ENCODE measurements at places on chromosomes 3 and 15.

DNA sequence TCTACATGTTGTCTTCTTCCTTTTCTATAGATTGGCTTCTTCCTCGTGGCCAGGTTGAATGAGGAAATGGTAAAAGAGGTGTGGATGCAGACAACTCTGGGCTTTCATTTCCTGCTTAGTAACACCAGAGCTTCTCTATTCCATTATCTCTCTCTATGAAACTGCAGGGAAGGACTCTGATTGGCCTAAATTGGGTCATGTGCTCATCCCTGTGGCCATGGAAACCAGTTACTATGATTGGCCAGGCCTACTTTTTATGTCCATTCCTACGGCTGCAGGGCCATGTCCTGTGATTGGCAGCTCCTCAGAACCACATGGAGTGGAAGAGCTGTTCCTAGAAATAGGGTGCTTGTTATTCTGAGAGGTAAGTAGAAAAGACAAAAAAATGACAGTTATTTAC lies 486.9 kb upstream of the ADAMTS9 start:
- DNase-seq, result no peak

- no peak for DNase-seq
These were observed 346.9 kb upstream of the CDIN1 start for GRCh38 chr15:36232491-36232890.

GRCh38 chr15:47876986-47877385 lies 159.7 kb downstream of the SEMA6D start:
- DNase-seq, result no peak

DNA sequence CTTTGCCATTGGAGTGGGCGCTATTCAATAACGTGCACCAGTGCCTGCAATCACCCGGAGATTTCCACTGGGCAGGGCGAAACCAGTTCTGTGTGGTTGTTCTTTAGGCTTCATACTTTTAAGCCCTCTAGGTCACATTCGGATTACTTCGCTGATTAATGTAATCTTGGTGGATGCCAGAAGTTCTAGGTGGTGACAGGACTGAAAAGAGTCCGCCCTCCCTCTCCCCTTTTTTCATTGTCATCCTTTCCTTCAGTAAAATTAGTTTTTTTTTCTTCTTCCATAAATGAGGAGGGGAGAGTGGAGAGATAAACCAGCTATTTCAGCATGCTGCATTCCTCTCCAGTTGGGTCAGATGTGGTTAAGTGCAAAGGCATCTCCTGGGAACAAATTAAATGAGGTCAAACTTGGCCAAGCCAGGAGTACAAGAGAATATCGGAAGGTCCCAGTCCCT lies 2.3 kb upstream of the SLC2A2 start:
- DNase-seq, result peak; percentile 43

- no peak for DNase-seq
These were observed 106.8 kb downstream of the IGF1R start for GRCh38 chr15:98755138-98755537.

- DNase-seq, result no peak
These were observed 154.4 kb downstream of the OXSM start for GRCh38 chr3:25944329-25944728.

DNA sequence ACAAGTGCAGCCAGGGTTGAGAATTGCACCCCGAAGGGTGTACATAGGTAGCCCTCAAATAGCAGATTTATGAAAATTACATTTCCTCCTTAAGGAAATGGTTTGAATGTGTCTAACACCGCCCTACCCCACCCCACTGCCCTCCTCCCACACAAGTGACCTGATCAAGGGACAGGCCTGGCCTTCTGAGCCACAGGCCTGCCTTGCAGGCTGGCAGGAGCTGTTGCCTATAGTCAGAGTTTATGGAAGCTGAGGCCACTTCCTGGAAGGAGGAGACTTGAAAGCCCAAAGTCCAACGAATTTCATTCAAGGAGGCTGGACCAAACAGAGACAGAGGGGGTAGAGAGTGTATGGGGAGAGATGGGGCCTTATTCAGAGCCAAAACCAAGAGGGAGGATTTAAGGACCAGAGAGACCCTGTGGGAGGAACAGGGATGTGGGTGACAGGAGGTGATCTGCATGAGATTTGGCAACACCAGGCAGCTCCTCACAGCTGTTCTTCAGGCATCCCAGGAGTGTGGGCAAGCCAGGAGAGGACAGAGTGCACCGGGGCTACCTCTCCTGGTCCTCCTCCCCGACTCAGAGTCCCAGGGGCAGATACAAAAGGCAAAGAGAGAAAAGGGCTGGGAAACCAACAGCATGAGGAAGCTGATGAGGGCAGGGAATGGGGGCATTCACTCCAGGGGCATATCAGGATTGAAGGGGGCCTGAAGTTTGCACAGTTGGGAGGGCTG lies 100.4 kb upstream of the HES1 start:
- DNase-seq, result no peak

DNA sequence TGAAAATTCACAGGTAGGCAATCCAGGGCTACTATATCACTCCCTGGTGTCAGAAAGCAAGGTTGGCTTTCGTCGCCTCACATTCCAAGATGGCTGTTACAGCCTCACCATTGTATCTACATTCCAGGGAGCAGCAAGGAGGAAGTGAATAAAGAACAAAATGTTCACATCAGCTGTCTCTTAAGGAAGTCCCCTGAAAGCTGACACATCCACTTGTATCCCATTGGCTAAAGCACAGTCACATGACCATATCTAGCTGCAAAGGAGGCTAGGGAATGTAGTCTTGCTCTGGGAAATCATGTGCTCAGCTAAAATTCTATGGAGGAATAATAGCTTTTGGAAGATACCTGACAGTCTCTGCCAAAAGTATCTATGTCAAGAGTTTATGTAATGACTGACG lies 12.8 kb upstream of the GATA2 start:
- DNase-seq, result no peak

- DNase-seq, result no peak
These were observed 53.9 kb upstream of the KLF13 start for GRCh38 chr15:31272558-31273257.

DNA sequence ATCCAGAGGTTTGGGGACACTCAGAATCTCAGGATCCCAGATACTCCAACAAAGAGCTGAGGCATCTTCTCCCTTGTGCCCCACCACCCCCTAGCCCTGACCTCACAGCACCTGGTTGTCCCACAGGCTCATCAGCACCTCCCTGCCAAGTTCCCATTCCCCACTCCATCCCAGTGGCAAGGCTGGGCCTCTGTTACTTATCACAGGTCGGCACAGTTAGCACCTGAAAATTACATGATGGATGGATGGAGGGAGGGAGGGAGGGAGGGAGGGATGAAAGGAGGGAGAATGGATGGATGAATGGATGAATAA lies 12.8 kb downstream of the MYL3 start:
- no peak for DNase-seq

GRCh38 chr3:179933914-179934313 lies 102.8 kb downstream of the PEX5L start:
- DNase-seq, result no peak

DNA sequence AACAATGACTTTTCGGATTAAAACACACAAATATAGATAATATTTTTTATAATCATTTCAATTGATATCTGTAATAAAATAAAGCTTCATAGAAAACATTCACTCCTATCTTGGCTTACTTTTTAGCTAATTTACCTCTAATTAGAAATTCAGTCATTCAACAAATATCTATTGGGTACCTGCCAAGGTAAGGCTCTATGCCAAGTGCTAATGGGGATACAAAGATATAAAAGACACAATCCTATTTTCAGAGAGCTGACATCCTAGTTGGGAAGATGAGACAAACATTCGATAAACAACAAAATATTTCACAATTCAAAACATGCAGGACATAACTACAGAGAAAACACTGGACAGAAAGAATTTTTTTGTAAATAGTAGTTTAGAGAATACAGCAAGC lies 63.3 kb downstream of the ULK4 start:
- no peak for DNase-seq

DNA sequence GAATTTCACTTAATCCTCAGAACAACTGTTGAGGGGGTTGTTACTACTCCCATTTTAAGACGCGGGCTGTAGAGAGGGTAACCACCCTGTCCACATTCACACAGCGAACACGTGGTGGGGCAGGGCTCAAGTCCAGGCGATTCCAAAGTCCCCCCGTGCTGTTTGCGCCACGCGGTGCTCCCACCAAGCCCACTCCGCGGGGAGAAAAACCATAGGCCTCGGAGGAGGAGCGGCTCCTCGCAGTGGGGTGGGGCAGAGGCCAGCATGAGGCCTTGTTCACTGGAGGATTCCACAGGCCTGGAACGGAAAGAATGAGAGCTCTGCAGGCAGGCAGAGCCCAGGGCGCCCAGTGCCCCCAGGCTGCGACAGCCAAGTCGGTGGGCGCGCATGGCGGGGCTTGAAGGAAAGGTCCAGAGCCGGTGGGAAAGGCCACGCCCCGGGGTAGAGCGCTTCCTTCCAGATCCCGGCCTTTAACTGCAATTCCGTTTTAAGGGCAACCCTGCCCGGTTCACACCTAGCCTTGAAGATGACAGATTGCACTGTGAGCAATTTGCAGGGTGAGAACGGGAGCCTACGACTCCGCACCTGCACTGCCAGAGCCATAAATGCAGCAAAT lies 161.8 kb upstream of the TBL1XR1 start:
- peak; percentile 65 for DNase-seq

DNA sequence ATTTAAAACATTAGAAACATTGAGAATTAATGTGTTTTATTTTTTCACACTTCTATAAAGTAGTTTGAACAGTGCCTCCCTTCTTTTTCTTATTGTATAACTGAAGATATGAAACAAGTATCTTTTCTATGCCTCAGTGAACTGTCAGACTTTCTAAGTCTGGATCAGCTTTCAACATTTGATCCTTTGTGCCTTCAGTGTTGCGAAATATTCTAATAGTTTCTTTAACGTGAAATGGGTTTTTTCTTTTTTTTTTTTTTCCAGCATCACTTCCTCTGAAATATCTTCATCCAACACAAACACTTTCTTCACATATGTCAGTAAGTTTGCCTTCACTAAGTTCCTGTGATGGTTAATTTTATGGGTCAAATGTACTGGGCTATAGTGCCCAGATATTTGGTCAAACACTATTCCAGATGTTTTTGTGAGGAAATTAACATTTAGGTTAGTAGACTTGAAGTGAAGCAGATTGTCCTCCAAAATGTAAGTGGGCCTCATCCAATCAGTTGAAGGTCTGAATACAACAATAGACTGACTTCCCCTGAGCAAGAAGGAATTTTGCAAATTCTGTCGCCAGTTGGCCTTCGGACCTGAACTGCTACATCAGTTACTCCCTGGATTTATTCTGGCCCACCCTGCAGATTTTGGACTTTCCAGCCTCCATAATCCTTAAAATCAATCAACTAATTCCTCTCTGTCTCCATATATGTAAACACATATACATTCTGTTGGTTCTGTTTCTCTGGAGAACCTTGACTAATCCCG lies 6.4 kb upstream of the CPOX start:
- DNase-seq, result no peak

DNA sequence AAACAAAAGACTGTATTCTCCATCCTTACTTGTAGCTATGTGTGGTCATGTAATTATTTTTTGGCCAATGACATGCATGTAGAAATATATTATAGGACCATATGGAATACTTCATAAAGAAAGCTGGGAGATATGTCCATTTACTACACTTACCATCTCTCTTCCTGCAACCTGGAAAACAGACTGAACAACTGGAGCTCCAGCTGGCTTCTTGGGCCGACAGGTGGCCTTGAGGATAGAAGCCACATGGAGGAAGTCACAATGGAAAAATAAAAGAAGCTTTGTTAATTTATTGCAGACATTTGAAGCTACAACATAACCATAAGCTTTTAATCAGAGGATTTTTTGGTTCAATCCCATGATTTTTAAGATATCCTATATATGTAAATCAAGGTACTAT lies 167.9 kb upstream of the CBLB start:
- DNase-seq, result no peak

DNA sequence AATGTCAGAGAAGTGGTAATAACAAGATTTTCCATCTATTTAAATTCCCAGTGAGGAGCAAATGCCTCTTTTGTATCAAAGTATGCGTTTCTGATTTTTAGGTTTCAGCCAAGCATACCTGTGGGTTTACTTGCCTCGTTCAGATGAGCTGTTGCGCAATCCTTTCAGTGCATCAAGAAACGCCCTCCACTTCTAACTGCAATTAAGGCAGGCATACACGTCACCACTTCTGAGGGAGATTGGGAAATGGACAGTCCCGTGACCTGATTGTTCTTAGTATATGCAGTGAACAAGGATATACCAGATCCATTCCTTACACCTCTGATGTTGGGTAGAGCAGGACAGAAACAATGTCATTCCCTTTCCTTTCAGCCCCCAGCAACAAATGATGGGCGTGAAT lies 219.0 kb downstream of the ITPR1 start:
- DNase-seq, result peak; percentile 91

DNA sequence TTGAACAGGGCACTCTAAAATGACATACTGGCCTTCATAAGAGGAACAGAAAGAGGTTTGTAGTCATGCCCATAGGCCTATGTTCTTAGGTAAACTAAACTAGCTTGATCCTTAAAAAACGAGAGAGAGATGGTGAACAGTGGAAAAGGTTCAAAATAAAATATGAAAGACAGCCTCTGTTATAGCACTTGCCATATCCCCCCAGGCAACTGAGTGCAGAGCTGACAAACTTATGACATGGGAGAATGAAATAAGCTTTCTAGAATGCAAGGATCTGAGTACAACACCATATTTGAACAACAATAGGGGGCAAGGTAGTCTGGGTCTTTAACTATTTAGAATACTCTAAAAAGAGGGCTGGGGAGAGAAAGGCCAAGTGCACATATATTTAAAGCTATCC lies 700.6 kb upstream of the CFAP20DC start:
- no peak for DNase-seq

- DNase-seq, result peak; percentile 1
These were observed 136.4 kb upstream of the NDN start for GRCh38 chr15:23823508-23823907.

- no peak for DNase-seq
These were observed 154.6 kb downstream of the EEFSEC start for GRCh38 chr3:128307781-128308469.

- no peak for DNase-seq
These were observed 15.6 kb downstream of the SENP5 start for GRCh38 chr3:196883361-196883760.

DNA sequence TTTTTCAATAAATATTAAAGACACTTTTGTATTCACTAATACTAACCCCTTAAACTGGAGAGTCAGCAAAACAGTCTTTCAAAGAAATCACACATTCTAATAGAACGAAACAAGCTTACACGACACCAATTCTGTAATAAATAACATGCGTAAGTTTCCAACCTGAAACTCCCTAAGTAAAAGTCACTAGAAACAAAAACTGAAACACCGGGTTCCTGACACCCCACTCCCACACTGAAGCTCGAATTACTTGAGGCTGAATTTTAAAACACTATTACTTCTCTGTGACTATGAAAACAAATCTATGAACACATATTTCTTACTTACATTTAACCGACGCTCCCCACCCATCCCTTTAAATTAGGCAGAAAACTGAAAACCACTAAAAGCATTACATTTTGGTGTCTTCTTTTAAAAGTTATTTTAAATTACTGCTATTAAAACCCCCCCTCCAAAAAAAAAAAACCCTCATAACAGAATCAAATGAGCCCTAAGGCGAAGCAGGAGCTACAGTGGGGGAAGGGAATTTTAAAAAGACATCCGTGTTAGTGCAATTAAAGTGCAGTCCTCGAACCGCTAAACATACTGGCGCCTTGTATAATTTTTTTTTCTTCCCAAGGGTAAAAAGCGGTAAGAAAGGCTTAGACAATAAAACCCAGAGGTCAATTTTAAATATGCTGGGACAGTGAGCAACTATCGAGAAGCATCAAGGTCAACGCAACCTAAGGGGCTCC lies 878 bp downstream of the SPPL2A start:
- DNase-seq, result no peak
